Dermis microvascular lymphatic vessel endothelial cell (primary cell): ENCODE measurements at places on chromosomes 16 and 17. TPM values are rescaled to one million over a fixed set of nuclear protein-coding genes. Genes with fewer than 3 reads are reported as not detected.

PTGES3L gene
- total RNA-seq, result 0.13 TPM in 2 replicates

NLGN2 gene
- 1.4 and 3.0 TPM in 2 replicates for total RNA-seq

ADGRG3 gene
- total RNA-seq, result 1.3 and 9.2 TPM in 2 replicates

MYH11 gene
- under 0.01 TPM in 1 of 2 replicates, not detected in the other for total RNA-seq

CCL8 gene
- 0.13 TPM in 2 replicates for total RNA-seq

TBC1D3G gene
- total RNA-seq, result not detected in 2 replicates

MYL4 gene
- total RNA-seq, result 0.76 and 0.90 TPM in 2 replicates

KRT17 gene
- 0.25 and 0.39 TPM in 2 replicates for total RNA-seq

TBX21 gene
- not detected in 2 replicates for total RNA-seq

TAC4 gene
- not detected in 2 replicates for total RNA-seq

CDC6 gene
- 8.1 and 15.3 TPM in 2 replicates for total RNA-seq

STAC2 gene
- not detected in 2 replicates for total RNA-seq

CCT6B gene
- 0.39 and 0.63 TPM in 2 replicates for total RNA-seq

HLF gene
- total RNA-seq, result not detected in 2 replicates

B3GNT9 gene
- total RNA-seq, result 2.4 and 6.3 TPM in 2 replicates

ZNF385C gene
- total RNA-seq, result under 0.01 TPM in 1 of 2 replicates, not detected in the other

RAP1GAP2 gene
- 1.0 and 1.4 TPM in 2 replicates for total RNA-seq

MFAP4 gene
- total RNA-seq, result not detected in 2 replicates

GNGT2 gene
- 1.1 and 2.4 TPM in 2 replicates for total RNA-seq

CSH2 gene
- not detected in 2 replicates for total RNA-seq

SNX11 gene
- total RNA-seq, result 11.0 and 13.3 TPM in 2 replicates

KRT40 gene
- not detected in 2 replicates for total RNA-seq

CDK12 gene
- 13.1 and 18.2 TPM in 2 replicates for total RNA-seq

FHOD1 gene
- total RNA-seq, result 15.0 and 18.2 TPM in 2 replicates

MMP15 gene
- total RNA-seq, result 5.4 and 6.9 TPM in 2 replicates

WDR59 gene
- 10.0 and 11.5 TPM in 2 replicates for total RNA-seq

FBXO39 gene
- total RNA-seq, result 11.6 and 34.6 TPM in 2 replicates

SLC5A11 gene
- 0.13 TPM in 1 of 2 replicates, not detected in the other for total RNA-seq

IGF2BP1 gene
- under 0.01 TPM in 2 replicates for total RNA-seq

SEZ6L2 gene
- 0.26 and 2.5 TPM in 2 replicates for total RNA-seq

CAPN15 gene
- total RNA-seq, result 18.9 and 31.5 TPM in 2 replicates

ZC3H18 gene
- 7.4 and 9.1 TPM in 2 replicates for total RNA-seq

KRT33A gene
- not detected in 2 replicates for total RNA-seq

DRC7 gene
- 0.13 and 0.26 TPM in 2 replicates for total RNA-seq

NOXO1 gene
- total RNA-seq, result 0.13 TPM in 1 of 2 replicates, not detected in the other

MMP28 gene
- 1.3 and 2.4 TPM in 2 replicates for total RNA-seq

HOXB1 gene
- total RNA-seq, result not detected in 2 replicates

ATP6V0A1 gene
- 16.0 and 20.2 TPM in 2 replicates for total RNA-seq

KCNG4 gene
- not detected in 2 replicates for total RNA-seq

DPEP3 gene
- 0.13 TPM in 1 of 2 replicates, not detected in the other for total RNA-seq

KRTAP4-7 gene
- total RNA-seq, result not detected in 2 replicates

ZNF821 gene
- 5.3 and 6.8 TPM in 2 replicates for total RNA-seq

HIC1 gene
- 37.4 and 75.1 TPM in 2 replicates for total RNA-seq

DNAAF8 gene
- 0.13 TPM in 2 replicates for total RNA-seq

PNMT gene
- total RNA-seq, result 1.2 and 1.4 TPM in 2 replicates

CD300LB gene
- total RNA-seq, result not detected in 2 replicates

QRICH2 gene
- 5.6 and 12.0 TPM in 2 replicates for total RNA-seq

CETP gene
- total RNA-seq, result 12.3 and 12.8 TPM in 2 replicates
